ENCODE measurements at places on chromosomes 6 and 20. TPM values are rescaled to one million over a fixed set of nuclear protein-coding genes. Genes with fewer than 3 reads are reported as not detected.
A peak's percentile ranks its signal among the peaks of the same experiment; 100 is the strongest.

The XKR7 gene
- total RNA-seq, result not detected

The CRIP3 gene
- total RNA-seq, result 2.1 TPM

GRCh38 chr20:50304501-50304856 lies 113.8 kb downstream of the CEBPB start:
- no peaks in the 10 kb centered on the region for H3K27me3 ChIP-seq
- H3K4me3 ChIP-seq, result no peak overlapping the region
- DNase-seq, result no peak
- no peak overlapping the region for H3K27ac ChIP-seq
- no peaks in the 10 kb centered on the region for H3K36me3 ChIP-seq

DNA sequence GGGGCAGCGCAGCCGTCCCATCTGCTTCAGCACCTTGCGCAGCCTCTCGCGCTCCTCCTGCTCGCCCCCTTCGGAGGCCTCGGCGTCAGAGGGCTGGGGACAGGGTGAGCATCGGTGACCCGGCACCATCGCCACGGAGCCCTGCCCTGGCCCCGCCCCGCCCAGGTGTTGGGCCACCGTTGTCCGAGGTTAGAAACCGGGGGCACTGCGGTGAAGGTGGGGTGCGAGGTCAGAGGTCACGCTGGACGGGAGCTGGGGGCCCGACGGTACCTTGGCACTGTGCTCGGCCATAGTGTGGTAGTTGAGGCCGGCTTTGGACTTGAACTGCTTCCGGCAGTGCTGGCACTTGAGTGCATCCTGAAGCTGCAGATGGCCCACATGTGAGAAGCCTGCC lies 6.4 kb downstream of the ZNF512B start:
- no peaks in the 10 kb centered on the region for H3K36me3 ChIP-seq
- H3K4me3 ChIP-seq, result no peak overlapping the region
- H3K27me3 ChIP-seq, result no peaks in the 10 kb centered on the region
- H3K27ac ChIP-seq, result no peak overlapping the region

- peak overlapping the region; percentile 93 for H3K4me3 ChIP-seq
- peaks cover 4% of the 10 kb centered on the region for H3K36me3 ChIP-seq
- H3K4me1 ChIP-seq, result peaks cover 20% of the 10 kb centered on the region
- peak overlapping the region; percentile 91 for H3K27ac ChIP-seq
- DNase-seq, result no peak
- no peaks in the 10 kb centered on the region for H3K27me3 ChIP-seq
Observed at GRCh38 chr6:2221726-2222274, 23.6 kb downstream of the GMDS start.

All from T-helper 17 cell (primary cell).